ENCODE measurements at places on chromosomes 4 and X.
A peak's percentile ranks its signal among the peaks of the same experiment; 100 is the strongest.

GRCh38 chr4:8439914-8440491 is 520 bp downstream of the ACOX3 start:
- no peak for DNase-seq

- no peak for DNase-seq
These were observed 78.4 kb downstream of the IRF2 start for GRCh38 chr4:184395971-184396391.

DNA sequence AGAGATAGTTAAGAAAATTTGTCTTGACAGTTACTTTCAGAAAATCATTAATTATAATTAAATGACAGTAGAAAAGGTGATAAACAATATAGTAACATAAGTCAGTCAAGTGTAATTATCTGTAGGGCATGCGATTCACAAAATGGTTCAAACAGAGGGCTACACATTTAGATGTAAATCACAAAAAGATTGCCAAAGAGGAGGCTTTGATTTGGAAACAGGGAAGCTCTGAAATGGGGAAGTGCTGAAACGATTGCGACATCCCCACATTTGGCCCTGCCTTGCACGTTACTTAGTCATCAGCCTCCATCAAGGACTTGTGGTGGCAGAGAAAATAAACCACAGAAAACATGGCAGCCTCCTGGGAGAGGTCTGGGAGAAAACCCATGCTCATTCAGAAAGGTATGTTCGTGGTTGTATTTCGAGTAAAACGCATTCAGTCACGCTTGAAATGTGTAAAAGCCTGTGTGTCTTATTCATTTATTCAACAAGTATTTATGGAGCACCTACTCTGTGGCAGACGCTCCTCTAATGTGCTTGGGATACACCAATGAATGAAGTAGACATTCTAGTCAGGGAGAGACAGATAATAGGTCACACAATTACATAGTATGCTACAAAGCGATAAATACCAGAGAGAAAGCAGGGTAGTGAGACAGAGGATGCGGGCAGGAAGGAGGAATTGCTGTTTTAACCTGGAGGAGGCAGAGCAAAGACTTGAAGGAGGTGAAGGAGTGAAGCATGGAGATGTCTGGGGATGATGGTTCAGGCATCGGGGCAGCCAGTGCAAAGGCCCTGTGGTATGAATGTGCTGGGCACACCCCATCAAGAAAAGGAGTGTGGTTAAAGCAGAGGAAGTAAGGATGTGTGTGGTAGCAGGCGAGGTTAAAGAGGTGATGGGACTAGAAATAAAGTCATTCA is 7.8 kb downstream of the RBM47 start:
- peak; percentile 93 for DNase-seq

GRCh38 chr4:182642831-182643230 is 274.4 kb downstream of the DCTD start:
- DNase-seq, result no peak

- peak; percentile 72 for DNase-seq
These were observed 205.9 kb downstream of the RAPGEF2 start for GRCh38 chr4:159308566-159309340.
